ENCODE measurements at places on chromosomes 12 and 14.
A peak's percentile ranks its signal among the peaks of the same experiment; 100 is the strongest.

DNA sequence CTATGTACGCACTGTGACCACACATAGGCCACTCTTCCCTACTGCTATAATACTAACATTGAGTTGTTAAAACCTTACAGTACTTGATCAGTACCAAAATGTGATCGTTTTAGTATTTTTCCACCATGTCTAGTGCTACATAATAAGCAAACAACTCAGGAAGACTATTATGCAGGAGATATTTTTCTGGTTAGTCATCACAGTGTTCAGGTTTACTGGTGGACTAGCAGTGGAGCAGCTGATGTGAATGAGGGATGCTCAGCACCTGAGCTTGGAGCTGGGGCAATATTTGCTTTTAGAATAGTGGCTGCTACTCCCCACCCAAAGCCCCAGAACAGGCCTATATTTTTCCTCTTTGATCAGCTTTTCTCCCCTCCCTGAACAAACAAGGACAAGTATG, 513.1 kb downstream of the KCNH5 start:
- DNase-seq = no peak

DNA sequence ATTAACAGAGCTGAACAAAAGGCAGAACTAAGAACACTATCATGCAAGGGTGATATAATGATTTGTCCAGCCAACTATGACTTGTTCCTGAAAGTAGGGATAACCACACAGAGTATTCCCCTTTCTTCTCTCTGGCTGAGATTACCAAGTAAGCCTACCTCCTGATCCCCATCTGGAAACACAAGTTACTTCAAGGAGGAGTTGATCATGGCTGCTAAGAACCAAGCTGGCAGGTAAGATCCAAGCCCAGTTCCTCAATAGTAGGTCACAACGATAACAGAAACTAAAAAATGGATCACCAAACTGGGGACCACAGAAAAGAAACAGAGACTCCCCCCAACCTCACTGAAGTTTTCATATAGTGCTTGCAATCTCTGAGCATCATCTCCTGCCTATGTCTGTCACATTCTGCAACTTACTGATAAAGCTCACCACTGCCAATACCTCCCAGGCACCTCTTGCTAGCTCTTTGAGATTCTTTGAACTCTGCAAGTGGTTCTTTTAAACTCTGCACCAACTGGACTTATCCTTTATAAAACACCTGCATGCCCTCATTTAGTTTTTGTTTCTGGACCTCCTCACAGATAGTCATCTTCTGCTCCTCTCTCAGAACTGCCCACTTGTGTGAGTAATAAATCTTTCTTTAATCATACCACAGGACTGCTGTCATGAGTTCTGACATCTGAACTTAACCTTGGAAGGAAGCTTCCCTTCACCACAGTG, 76.6 kb downstream of the LRP6 start:
- DNase-seq = no peak

- DNase-seq = no peak
Observed at GRCh38 chr12:112998987-112999767, 20.9 kb downstream of the OAS2 start.

DNA sequence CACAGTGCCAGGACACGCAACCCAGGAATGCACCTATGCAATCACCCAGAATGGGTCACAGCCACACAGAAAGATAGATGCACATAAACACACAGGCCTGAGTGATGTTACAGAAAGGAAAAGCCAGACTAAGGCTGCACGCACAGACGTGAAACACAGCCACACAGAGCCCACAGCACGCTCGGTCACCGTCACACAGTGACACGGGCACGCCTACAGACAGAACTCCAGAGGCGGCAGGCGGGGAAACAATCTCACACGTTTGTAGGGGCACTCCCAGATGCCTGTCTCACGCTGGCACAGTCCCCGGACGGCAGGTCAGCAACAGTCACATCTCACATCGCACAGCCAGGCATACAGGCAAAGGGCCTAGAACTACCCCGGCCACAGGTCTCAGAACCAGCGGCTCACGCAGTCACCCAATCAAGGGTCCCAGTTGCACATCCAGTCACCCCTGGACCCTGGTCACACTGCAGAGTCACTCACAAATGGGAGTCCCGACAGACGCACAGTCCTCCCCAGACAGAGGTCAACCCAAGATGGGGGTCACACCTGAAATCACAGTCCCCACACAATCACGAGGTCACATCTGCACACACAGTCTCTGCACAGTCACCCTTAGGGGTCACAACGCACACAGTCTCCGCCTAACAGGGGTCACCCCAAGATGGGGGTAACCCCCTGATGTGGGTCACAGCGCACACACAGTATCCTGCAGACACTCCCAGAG, 790 bp downstream of the SSH1 start:
- peak; percentile 78 for DNase-seq

DNA sequence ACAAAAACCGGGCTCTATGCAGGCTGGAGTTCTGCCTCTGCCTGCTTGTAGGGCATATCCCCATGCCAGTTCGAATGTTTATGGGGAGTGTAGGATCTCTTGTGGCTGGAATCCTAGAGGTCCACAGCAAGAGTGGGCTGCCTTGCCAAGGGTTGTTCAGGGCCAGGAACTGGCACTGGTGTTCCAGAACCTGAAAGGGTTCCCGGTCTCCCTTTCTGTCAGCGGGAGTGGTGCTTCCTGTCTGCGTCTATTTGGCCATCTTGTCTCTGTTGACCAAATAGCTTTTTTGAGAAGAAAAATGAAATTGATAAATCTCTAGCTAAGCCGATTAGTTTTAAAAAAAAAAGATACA, 17.8 kb downstream of the OLR1 start:
- no peak for DNase-seq

DNA sequence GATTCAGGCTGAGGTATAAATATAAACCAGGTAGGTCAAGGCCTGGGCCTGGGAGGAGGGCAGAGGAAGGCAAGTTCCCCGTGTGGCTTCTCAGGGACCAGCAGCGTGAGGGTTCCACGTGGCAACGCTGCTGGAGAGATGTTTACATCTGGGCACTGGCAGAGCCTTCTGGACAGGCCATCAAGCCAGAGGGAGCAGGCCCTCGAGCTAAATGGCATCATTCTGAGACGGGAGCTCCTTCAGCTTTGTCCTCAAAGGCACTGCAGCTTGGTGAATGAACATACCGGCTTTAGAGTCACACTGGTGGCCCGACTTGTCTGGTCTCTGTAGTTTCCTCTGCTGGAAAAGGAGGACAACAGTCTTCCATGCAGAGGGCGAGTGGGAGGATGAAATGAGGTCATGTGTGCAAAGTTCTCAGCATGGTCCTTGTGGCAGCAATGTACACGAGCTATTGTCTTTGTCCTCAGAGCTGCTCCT, 231.3 kb downstream of the ZFP36L1 start:
- no peak for DNase-seq
